ENCODE measurements at places on chromosomes 16 and 17.
A peak's percentile ranks its signal among the peaks of the same experiment; 100 is the strongest.

DNA sequence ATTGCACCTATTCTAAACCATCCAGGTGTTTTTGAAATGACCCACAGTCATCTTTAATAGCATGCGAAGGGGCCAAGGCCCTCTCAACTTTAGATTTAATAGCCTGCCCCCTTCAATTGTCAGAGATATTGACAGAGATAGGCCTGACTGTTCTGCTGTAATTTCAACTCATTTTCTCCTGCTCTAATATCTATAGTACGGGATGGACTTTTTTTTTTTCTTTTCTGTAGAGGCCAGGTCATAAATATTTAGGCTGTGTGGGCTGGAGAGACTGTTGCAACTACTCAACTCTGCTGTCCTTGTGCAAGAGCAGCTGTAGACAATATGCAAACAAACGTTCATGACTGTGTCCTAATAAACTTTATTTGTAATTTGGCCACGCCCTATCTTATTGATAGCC, 24.7 kb upstream of the KRT20 start:
- DNase-seq: peak; percentile 43

DNA sequence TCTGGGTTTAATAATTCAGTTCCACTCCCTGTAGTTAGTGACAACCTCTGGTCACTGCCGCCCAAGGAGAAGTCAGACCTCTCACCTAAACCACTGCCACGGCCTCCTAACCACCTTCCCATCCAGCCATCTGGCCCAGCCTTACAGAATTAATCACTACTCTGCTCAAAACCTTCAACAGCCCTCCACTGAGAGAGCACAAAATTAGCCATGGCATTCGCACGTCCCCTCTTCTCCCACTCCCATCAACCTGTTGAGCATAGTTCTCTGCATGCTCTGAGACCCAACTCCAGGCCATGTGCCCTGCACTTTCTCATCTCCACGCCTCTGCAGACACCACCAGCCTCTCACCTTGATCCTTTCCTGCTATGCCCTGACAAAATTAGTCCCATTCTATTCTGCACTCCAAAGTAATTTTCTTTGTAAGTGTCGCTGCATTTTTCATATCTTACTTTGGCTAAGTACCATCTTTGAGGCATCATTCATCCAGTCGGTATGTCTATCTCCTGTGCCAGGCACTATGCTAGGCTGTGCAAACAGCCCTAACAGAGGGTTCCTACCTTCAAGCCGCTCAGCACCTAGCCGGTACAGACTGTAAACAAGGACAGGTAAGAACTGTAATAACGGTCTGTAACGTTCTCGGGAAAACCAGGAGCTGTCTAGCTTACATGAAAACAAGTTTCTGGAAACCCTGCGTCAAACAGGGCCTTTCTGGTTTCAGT, 963 bp downstream of the COPRS start:
- no peak for DNase-seq

- no peak for DNase-seq
Observed at GRCh38 chr16:78284957-78285434, 185.5 kb downstream of the WWOX start.

DNA sequence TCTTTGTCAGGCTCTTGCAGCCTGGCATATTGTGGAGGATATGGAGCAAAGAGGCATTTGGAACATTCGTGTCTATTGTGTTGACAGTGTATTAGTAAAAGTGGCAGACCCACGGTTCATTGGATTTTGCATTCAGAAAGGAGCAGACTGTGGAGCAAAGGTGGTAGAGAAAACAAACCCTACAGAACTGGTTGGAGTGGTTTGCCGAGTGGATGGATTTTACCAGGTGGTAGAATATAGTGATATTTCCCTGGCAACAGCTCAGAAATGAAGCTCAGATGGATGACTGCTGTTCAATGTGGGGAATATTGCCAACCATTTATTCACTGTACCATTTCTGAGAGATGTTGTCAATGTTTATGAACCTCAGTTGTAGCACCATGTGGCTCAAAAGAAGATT, 44.5 kb downstream of the EFCAB13 start:
- DNase-seq: no peak

- DNase-seq: no peak
Observed at GRCh38 chr16:76201385-76201784, 75.8 kb upstream of the CNTNAP4 start.

GRCh38 chr17:19796457-19796856, 48.4 kb upstream of the ALDH3A1 start:
- no peak for DNase-seq

DNA sequence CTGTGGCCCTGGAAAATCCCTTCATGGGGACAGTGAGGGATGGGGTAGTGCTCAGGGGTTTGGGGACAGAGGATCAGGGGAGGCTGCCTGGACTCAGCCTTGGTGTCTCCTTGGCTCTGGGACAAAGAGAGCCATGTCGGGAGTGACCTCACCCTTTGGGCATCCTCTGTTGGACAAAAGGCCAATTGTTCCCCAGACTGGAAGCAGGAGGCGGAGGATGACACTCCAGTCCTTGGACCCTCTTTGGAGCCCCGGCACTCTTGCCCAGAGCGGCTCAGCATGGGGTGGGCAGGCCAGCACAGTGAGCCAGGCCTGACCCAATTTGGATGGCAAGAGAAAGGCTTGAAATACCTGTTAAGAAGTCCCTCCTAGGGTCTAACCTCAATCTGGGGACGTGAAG, 39.4 kb upstream of the PHB1 start:
- peak; percentile 66 for DNase-seq

DNA sequence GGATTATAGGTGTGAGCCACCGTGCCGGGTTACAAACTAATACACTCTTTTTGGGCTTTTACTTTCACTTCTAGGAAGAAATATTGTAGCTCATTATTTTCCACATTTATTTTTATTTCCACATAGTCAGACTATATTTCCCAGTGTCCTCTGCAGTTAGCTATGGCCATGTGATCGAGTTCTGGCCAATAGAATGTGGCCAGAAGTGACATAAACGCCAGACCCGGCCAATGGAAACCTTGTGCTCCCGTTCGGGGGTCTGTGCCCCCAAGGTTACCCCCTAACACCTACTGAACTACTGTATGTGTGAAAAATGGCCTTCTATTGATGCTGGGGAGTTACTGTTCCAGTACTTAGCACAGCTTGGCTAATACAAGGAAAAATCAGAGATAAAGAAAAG, 13.2 kb upstream of the RPTOR start:
- no peak for DNase-seq

- peak; percentile 69 for DNase-seq
Observed at GRCh38 chr16:53773150-53773846, 69.3 kb downstream of the FTO start.
